HEK293T (cell line): ENCODE measurements at places on chromosomes 16 and 17.

GRCh38 chr17:50421308-50422051 lies 4.5 kb upstream of the ACSF2 start:
- no peak for DNase-seq

- DNase-seq: no peak
Measured at GRCh38 chr16:11964761-11965551, at the start of gene TNFRSF17. Gene TNFRSF17 (plus strand): TSS chr16:11965210. CDS start chr16:11965325, 115 bp downstream.

- DNase-seq: no peak
Measured at GRCh38 chr17:29214215-29215146, 32.2 kb upstream of the CRYBA1 start.

DNA sequence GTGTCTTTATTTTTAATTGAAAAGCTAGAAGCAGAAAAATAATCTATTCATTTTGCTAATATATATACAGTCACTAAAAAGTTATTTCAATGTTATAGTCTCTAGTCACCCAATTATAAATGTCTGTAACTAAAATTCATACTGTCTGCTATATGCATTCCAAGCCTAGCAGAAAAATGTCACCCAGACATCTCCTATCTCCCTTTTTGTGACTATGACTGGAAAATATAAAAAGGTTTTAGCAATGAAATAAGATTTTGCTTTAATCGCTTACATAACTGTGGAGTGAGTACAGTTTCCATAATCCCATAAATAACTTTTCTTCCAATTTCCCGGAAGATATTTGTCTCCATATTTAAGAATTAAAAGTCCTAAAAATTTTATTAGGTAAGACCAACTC lies 88.6 kb downstream of the BRIP1 start:
- no peak for DNase-seq

DNA sequence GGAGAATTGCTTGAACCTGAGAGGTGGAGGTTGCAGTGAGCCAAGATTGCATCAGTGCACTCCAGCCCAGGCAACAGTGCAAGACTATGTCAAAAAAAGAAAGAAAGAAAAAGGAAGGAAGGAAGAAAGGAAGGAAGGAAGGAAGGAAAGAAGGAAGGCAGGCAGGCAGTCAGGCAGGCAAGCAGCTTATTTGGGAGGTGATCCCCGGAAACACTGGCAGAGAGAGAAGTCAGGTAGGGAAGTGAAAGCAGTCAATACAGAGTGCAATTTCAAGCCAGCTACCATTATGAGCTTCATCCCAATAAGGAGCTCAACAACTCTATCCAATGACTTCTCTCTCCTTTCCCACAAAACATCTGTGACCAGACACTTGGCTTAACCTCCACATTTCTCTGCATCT lies 83.0 kb upstream of the TBC1D3K start:
- no peak for DNase-seq

GRCh38 chr16:1458977-1459341 lies 14.6 kb upstream of the CCDC154 start:
- no peak for DNase-seq

GRCh38 chr17:31740611-31741082 lies 118.4 kb downstream of the COPRS start:
- no peak for DNase-seq

GRCh38 chr16:12236589-12236988 lies 260.1 kb downstream of the SNX29 start:
- no peak for DNase-seq

- no peak for DNase-seq
Measured at GRCh38 chr17:652314-652713, 62.3 kb downstream of the VPS53 start.

- DNase-seq: no peak
Measured at GRCh38 chr16:74931445-74931844, 53.5 kb downstream of the WDR59 start.

DNA sequence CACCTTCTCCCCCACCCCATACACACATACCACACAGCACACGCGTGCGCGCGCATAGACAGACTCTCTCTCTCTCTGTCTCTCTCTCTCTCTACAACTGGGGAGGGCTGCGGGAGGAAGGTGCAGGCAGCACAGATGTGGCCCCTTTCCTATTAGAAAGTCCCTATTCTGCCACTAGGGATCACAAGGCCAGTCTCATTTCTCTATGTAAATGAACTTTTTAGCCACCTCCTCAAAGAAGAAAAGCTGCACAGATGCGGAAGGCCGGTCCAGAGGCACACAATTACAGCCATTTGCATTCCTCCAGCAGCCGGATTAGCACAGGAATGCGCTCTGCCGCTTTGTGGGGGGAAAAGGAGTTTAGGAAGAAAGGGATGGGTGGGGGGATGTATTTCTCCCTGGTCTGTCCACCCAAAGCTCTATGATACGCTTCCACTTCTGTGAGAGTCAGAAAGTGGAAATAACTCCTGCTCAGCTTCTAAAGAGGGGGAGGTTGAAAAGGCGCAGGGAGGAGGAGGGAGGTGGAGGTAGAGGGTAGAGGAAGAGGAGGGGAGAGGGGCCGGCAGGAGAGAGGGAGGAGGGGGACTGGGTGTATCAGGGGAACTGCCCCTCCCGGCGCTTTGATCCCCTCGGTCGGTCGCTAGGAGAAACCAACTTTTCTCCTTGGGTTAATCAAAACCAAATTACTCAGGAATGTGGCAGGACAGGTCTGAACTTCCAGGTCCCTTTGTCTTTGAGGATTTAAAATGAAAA lies 11.7 kb downstream of the ZFHX3 start:
- no peak for DNase-seq

- no peak for DNase-seq
Measured at GRCh38 chr17:66791347-66791746, 43.6 kb upstream of the CACNG5 start.

DNA sequence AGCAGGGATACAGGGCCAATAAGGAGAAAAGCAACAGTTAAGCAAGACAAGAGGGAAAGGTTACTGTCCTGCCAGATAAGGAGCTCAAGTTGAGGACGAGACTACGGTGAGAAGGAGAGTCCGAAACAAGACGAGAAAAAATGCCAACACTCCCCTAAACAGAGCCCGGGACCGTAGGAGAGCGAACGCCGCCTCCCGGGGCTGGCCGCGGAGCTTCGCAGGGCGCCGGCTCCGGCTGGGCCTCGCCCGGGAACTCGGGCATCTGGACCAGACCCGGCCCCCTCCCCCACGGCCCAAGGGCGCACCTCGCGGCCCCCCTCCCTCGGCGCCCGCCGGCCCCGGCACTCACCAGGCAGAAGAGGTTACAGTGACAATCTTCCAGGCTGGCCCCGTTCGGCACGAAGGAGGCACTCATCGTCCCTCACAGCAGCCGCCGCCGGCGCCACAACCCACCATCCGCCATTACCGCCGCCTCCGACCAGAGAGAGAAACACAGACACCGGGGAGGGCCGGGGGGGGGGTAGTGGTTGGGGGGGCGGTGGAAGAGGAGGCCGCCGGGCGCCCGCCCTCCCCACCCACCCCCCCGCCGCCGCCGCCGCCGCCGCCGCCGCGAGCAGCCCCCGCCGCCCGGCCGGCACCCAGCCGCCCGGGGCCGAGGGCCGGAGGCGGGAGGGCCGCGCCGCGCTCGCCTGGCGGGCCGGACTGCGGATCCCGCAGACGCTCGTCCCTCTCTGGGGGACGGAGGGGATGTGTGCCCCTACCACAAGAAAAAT lies at the start of gene MED13:
MED13 (minus strand) TSS at position 488 of the 773 bp plus-strand sequence; CDS start at position 415, 73 bp downstream.
- peak; percentile 63 for DNase-seq

DNA sequence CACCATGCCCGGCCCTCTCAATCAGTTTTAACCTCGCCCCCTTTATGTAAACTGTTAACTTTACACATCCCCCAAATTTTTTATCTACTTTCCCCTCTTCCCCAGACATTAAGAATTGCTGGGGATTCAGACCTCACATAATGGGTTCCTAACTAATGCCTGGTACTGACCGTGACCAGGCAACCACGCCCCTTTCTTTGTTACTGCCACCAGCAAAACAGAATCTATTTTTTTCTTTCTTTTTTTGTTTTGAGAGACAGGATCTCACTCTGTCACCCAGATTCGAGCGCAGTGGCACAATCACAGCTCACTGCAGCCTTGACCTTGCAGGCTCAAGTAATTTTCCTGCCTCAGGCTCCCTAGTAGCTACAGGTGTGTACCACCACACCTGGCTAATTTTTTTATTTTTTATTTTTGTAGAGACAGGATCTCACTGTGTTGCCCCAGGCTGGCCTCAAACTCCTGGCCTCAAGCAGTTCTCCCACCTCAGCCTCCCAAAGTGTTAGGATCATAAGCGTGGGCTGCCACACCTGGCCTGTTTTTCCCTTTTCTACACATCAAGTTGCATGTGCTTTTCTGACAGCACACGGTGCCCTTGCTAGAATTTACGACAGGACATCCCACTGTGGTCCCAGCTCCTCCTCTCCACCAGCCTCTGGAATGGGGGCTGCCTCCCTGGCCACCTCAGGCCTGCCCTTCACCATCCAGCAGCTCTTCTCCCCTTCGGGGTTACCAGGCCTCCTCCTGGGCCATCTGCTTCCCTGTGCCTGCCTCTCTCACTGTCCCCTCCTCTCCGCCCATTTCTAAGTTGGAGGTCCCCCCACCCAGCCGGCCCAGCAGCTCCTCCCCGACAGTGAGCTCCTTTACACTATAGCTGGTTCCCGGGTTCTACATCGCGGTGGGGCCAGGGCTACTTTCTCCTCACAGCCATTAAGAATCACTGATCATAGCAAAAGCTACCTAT lies 10.8 kb downstream of the CPNE2 start:
- DNase-seq: no peak

DNA sequence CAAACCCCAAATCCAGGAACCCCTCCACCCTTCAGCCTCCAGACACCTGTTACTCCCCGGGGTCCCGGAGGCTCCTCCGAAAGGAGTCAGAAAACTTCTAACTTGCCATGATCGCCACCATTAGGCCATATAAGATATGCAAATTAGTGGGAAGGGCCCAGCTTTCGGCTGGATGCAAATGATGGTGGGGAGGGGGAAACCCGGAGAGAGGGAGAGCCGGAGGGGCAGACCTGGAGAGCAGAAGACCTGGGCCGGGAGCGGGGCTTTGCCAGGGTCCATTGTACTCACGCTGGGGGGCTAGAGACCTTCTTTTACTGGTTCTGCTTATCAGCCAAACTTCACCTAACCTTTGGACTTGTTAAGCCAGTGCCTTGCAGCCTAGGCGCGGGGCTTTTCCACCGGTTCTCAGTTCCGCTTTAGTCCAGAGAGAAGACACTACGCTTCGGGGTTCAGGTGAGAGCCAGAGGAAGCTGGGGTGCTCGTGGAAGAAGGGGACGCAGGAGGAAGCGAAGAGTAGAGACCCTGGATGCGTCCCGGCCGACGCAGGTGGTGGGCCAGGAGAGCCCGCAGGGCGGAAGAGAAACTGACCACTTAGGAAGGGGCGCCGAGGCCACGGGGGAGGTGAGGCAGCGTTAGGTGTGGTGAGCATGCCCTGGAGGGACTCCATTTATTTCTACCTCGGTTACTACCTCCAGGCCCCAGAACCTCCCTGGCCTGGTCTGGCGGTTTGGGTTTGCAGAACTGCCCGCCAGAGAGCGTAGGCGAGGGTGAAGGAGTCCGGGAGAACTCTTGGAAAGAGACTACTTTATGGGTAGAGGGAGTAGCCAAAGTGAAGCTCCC lies at the start of gene HNF1B:
HNF1B (minus strand) TSS at position 99 of the 840 bp plus-strand sequence. CDS start 175 bp downstream, outside the sequence.
- no peak for DNase-seq

- DNase-seq: no peak
Measured at GRCh38 chr16:89599902-89600301, 13.5 kb upstream of the DPEP1 start.

- no peak for DNase-seq
Measured at GRCh38 chr16:79757968-79758367, 157.4 kb upstream of the MAF start.

DNA sequence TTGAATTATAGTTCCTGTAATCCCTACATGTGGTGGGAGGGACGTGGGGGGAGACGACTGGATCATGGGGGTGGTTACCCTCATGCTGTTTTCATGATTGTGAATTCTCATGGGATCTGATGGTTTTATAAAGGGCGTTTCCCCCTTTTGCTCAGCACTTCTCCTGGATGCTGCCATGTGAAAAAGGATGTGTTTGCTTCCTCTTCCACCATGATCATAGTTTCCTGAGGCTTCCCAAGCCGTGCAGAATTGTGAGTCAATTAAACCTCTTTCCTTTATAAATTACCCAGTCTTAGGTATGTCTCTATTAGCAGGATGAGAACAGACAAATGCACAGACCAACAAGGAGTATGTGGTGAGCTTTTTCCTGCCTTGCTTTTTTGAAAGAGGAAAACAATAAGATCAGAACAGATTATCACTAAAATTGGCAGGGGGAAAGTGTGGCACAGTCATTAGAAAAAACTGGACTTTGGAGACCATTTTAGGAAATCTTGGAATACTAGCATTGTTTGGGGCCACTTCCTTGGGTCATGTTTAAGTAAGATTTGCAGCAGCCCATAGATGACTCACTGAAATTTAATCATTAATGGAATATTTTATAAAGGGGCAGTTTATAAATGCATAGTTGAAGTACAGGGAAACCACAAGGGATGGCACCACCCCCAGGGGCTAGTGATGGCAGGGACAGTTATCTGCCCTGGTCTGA lies 352.8 kb downstream of the CDH13 start:
- no peak for DNase-seq

GRCh38 chr17:43789482-43789881 lies 9.2 kb downstream of the CFAP97D1 start:
- no peak for DNase-seq

GRCh38 chr16:88618956-88619667 lies 19.3 kb upstream of the IL17C start:
- no peak for DNase-seq

GRCh38 chr17:28324781-28325180 lies 5.8 kb downstream of the TMEM97 start:
- no peak for DNase-seq

DNA sequence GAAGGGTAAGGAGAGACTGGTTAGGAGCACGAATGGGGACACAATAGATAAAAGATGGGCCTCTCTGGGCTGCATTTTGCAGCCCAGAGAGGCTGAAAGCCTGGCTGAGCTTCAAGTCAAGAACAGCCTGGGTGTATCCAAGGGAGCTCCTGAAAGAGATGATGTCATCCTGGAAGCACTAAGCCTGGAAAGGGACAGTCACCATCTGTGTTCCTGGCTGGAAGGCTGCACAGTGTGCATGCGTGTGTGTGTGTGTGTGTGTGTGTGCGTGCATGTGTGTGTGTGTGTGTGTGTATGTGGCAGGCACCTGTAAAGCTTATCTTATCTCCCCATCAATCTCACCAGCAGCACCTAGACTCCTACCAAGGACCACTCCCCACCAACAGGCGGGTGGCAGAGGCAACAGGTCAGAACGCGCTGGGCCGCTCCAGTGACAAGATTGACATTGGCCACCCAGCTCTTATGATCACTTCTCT lies 44.1 kb downstream of the COG7 start:
- DNase-seq: peak; percentile 34

GRCh38 chr17:63967953-63968352 lies 4.8 kb downstream of the SCN4A start:
- DNase-seq: no peak

DNA sequence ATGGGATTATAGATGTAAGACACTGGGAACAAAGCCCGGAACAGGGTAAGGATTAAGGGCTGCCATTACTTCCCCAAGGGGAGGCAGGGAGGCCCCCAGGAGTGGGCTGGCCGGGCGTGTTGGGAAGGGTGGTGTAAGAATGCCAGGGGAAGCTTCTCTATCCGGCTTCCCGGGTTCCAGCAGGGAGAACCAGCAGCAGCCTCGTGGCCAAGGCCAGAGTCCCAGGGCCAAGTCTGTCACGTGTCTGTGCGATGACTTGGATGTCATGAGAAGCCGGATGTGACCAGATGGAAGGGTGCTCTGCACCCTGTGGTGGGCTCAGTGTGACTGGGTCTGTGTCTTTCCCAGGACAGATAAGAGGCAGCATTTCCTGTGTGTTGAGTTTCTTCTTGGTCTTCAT lies 52.1 kb downstream of the SCNN1B start:
- no peak for DNase-seq
